Stimulated activated CD8-positive, alpha-beta memory T cell treated with anti-CD3 and anti-CD28 coated beads, Interleukin-7, amount 100 ng/mL, for 1 hour (primary cell): ENCODE measurements at places on chromosomes 5 and 9.

- no peak for DNase-seq
Observed at GRCh38 chr5:13378091-13378490, 566.4 kb downstream of the DNAH5 start.

- DNase-seq = no peak
Observed at GRCh38 chr9:100229136-100229535, 123.6 kb downstream of the TEX10 start.

DNA sequence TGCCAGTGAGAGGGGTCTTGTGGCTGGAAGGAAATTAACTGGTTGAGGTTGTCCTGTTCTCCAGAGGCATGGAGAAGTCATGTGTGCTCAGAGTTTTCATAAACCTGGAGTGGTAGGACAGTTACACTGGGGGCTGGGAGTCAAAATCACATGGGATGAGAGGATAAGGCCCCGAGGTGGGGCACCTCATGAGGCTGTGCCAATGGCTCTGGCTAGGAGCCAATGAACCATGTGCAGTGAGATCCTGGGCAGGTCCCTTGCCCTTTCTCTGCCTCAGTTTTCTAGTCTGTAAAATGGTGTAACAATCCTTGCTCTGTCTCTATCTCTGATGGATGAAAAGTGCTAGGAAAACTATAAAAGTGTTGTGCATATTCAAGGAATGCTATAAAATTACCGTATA lies 7.0 kb upstream of the SYNPO start:
- no peak for DNase-seq

DNA sequence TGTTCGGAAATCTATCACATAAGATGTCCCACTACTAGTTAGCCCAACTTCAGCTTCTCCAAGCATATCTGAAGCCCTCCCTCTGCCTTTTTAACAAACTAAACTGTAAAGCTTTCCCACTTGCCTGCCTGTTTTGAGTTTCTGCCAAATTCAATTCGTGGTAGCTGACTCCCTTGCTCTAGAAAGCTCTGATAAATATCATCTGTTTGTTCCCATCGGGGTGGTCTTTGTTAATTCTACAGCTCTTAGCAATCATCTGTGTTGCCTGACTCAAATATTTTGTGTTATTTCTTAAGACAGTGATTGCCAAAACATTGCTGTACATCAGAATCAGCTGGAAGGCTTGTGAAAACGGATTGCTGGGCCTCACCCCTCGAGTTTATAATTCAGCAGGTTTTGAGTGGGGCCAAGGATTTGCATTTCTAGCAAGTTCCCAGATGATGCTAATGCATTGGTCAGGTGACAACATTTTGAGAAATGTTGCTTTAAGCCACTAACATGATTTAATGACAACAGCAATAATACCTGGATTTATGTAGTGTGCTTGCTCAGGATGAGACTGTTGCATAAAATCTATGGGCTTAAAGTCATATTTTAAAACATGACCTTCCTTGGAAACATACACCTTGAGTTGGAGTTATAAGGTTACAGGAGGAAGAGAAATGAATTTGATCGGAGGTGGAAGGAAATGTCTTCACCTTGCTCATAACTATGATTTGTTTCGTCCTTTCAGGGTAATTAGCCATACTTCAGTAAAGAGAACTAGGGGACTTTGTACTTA lies 631.9 kb downstream of the PSAT1 start:
- no peak for DNase-seq

DNA sequence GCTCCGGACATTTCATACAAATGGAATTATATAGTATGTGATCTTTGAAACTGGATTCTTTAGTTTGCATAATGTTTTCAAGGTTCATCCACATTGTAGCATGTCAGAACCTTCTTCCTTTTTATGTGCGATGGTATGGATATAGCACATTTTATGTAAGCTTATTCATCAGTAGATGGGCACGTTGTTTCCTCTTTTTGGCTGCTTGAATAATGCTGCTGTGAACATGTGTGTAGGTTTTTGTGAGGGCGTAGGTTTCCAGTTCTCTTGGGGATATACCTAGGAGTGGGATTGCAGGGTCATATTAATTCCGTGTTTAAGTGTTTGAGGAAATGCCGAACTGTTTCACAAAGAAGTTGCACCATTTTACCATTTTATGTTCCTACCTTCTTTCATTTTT lies 187.8 kb downstream of the NR3C1 start:
- no peak for DNase-seq

GRCh38 chr5:128539038-128539429 lies 989 bp upstream of the FBN2 start:
- DNase-seq = no peak

GRCh38 chr9:16626577-16627130 lies 243.8 kb downstream of the BNC2 start:
- no peak for DNase-seq

GRCh38 chr9:87102126-87102525 lies 154.8 kb upstream of the GAS1 start:
- no peak for DNase-seq

DNA sequence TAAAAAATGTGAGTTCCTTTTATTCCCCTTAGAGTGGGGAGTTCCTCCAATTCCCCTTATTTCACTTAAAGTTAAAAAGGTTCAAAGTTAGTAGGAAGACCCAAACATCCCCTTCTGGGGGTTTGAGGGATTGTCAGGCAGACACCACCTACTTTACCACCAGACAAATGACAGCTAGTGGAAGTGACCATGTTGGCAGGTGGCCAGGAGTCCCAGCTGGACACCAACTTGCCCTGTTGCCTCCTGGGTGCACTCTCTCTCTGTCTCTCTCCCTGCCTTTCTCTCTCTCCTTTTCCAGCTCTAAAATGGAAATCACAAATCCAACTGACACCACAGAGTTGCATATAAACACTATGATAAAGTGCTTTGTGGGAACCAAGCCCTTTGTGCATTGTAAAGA lies 307.7 kb upstream of the TLE4 start:
- no peak for DNase-seq

GRCh38 chr9:75133396-75133795 lies 45.1 kb downstream of the OSTF1 start:
- no peak for DNase-seq

GRCh38 chr9:126483468-126484073 lies 130.2 kb upstream of the LMX1B start:
- DNase-seq = no peak

DNA sequence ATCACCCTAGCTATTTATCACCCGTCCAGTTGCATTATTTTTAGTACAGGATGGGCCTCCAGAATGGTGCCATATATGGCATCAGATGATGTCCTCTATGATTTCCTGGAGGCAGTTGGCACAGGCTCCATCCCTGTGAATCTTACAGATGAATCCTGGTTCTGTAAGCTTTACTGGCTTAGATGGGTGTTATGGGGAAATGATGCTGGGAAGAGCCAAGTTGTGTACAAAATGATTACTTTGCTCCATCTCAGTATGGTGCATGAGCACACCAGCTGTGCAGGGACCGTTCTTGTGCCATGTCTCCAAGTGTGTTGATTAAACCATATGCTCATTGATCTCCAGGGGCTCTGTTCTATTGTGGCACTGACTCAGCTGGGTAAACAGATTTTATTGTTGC lies 755.7 kb downstream of the TLR4 start:
- no peak for DNase-seq

DNA sequence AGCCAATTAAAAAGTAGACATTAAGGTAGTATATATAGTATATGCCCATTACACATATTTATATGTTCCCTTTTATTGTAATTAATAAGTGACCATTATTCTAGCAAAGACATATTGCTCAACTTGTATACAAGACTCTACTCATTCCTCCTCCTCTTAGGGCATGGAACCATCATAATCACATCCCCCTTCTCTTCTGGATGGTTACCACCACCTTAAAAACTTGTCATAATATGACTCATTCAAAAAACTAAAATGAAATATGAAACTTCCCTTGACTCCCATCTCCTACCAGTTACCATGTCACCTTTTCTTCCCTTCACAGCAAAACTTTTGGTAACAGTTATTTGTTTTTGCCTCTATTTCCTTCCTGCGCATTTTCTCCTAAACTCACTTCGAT lies 438.7 kb downstream of the KDM4C start:
- no peak for DNase-seq

GRCh38 chr5:131277875-131278740 lies 14.3 kb downstream of the CDC42SE2 start:
- DNase-seq = no peak

- DNase-seq = no peak
Observed at GRCh38 chr5:124795829-124796228, 49.4 kb upstream of the ZNF608 start.

DNA sequence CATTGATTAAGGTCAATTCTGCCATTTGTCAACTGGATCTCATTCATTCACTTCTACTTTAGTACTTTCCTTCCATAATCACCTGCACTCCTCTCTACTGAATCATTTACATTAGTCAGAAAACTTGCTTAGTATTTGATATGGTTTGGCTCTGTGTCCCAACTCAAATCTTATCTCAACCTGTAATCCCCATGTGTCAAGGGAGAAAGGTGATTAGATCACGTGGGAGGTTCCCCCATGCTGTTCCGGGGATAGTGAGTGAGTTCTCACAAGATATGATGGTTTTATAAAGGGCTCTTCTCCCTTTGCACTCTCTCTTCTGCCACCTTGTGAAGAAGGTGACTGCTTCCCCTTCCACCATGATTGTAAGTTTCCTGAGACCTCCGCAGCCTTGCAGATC lies 23.7 kb upstream of the UGCG start:
- no peak for DNase-seq

DNA sequence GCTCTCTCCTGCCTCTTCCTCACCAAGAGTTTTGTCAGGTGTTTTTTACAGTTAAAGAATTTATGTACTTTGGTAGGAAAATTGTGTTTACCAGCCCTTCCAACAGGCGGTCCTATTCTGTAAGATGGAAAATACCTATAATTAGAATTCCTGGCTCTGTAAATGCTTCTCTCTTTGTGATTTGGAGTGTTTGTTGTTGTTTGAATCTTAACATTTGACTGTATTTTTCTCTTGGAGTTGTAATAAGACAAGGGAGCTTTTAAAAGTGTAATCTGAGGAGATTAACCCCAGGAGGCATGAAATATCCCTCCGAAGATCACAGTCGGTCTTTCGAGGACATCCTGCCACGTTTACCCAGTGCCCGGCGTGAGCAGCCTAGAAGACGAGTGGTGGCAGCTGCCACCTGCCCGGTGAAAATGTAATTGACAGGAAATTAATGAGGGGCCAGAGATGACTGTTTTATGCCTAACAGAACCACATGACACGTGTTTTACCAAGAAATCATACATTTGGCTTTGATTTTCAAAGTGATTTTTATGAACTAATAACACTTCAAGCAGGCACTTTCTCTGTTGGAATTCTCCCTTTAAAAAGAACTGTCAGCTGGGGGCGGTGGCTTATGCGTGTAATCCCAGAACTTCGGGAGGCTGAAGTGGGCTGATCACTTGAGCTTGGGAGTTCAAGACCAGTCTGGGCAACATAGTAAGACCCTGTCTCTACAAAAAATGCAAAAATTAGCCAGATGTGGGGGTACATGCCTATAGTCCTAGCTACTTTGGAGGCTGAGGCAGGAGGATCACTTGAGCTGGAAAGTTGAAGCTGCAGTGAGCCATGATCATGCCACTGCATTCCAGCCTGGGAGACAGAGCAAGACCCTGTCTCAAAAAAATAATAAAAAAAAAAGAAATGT lies 20.0 kb downstream of the ANKRD33B start:
- DNase-seq = no peak

- no peak for DNase-seq
Observed at GRCh38 chr9:137077010-137077747, at the start of gene UAP1L1. Gene UAP1L1 (plus strand): TSS chr9:137077517. CDS start chr9:137077533, 16 bp downstream.

DNA sequence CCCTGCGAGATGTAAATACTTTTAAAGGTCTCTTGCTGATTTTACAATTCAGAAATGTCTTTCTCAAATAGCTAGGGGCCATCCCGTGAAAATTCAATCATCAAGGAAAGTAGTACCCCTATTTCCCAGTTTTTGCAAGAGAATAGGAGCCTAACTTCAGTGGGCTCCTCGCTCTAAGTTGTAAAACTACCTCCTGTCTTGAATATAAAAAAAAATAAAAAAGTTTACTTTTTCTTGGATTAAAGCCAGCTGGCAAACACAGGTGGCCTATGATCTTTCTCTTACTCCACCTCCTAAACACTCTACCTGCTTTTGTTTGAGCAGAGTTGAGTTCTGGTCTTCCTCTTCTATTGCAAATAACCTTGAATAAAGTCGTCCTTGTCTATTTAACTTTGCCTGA lies 79.4 kb downstream of the SLCO4C1 start:
- DNase-seq = no peak

DNA sequence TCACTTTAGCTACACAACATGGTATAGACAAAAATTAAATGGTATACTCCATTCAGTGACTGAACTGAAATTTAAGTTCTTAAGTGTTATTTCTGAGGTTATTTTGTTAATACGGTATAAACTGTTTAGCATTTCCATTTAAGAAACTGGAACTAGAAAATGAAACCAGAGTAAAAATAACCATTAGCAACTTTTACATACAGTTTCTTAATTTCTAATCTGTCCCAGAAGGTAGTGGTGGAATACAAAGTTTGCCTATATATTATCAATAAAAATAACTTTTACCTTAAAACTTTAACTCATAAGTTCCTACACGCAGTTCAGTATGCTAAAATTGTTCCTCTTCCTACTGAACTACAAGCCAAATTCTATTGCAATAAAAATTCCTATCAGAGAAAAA lies 10.3 kb downstream of the GOLPH3 start:
- DNase-seq = no peak

DNA sequence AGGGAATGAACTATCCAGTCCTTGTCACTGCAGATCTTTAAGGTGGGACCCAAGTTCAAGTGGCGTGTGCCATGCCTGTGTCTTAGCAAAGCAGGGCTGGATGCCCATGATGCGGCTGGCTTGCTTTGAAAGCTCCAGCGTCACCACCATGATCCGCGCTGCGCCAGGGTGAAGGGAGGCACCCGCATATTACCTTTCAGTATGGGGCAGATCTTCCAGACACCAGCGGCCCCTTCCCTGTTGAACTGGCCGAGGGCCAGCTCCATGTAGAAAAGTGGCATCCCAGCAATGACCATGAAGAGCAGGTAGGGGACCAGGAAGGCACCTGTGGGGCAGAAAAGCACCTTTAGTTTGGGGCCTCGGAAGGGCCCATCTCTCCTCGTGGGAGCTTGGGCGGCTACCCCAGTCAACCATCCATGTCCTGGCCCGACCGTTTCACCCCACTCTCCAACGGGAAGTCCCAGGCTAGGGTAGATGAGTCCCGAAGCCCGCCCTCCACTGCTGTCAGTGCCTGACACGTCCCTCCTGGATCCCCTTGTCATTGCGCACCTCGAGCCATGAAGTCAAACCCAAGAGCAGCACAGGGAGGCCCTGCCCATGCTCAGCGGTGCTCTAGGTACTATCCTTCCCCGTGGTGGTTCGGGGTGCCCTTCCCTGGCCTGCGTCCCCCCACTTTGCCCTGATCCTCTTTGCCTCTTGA lies 3.9 kb downstream of the SLC6A3 start:
- DNase-seq = no peak
